ENCODE measurements at places on chromosomes 5 and 9.

- no peak for DNase-seq
Measured at GRCh38 chr9:123725389-123725788, 204.5 kb downstream of the DENND1A start.

DNA sequence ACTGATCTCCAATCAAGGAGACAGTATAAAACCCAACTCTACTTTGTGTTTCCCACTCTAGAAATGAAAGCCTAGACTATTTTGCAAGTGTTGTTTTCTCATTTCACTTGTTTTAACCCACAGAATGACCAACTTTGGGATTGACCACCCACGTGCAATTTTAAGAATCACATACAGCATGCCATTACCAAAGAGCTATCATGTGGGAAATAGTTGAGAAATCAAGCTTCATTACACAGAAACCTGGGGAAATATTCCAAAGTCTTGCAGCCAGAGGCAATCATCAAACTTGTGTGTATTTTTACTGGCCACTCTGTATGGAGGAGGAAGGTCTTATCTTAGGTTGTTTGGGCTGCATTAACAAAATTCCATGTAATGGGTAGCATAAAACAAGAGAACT, 451.4 kb upstream of the DAB2 start:
- no peak for DNase-seq

DNA sequence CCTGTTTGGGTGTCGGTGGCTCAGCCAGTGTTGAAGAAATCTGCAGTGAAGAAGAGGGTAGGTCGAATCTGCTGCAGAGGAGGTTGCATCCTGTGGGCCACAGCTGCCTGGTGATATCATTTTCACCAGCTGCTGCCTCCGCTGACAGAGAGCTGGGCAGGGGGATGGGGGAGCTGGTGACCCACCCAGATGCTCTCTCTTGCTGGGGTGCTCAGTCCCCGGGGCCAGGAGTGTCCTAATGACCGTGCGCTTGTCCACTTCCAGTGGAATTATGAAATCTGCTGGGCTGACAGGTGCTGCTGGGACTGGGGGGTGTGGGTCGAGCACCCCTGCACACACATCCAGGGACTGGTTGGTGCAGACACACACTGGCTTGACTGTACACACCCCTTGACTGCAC, 83.2 kb upstream of the IRX4 start:
- no peak for DNase-seq

DNA sequence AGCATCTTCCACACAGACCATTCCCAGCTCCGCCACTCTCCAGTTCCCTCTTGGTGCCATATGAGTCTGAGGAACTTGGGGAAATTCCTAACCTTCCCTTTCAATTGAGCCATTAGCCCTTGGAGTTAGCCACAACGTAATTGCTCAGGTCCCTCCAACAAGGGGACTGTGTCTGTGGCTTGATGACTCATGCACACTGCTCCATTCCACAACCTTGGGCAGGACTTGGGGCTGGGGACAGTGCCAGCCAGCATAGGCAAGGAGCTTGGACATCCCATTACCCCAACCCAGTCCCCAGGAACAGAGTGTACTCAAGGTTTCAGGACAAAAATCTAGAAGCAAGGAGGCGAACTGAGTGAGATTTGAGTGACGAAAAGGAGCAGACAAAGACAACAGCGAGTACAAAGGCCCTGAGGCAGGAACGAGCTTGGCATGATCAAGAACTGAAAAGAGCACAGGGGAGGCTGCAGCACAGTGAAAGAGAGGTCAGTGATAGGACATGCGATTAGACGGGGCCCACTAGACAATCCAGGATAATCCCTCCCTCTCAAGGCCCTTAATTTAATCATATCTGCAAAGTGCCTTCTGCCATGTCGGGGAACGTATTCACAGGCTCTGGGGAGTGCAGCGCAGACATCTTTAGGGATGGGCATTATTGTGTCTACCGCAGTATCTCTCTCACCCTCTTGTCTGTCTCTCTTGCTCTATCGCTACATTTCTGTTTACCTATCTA, 16.0 kb upstream of the JADE2 start:
- no peak for DNase-seq

DNA sequence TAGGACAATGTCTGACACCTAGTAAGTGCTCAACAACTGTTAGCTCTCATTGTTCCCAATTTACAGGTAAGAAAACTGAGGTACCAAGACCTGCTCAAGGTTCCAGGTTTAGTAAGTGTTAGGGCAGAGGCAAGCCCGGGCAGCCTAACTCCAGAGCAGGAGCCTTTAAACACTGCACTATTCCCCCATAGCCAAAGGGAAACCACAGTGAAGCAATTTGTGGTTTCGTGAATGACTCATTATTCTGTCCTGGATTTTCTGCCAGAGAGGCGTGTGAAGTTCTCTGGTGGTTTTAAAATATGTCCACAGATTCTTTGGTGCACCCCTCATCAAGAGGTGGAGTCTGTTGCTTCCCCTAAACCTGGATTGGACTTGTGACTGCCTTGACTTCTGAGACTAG, 1.0 kb upstream of the MCC start:
- peak; percentile 23 for DNase-seq

DNA sequence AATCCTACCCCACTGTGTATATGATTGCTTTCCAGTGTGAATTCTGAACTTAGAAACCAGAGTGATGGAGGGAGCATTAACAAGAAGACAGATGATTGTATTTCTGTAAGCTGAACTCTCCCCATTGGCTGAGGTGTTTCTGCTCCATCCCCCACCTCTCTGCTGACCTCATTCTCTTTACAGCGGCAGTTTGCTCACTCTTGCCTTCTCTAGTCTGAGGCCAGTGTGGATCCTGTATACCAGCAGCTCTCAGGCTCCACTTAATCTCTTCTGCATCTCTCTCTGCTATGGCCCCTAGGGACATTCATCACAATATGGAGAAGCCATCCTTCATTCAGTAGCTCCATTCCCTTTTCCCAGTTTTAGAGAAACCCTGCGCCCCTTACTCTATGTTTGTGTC, 358.8 kb downstream of the MAN2A1 start:
- DNase-seq = no peak

DNA sequence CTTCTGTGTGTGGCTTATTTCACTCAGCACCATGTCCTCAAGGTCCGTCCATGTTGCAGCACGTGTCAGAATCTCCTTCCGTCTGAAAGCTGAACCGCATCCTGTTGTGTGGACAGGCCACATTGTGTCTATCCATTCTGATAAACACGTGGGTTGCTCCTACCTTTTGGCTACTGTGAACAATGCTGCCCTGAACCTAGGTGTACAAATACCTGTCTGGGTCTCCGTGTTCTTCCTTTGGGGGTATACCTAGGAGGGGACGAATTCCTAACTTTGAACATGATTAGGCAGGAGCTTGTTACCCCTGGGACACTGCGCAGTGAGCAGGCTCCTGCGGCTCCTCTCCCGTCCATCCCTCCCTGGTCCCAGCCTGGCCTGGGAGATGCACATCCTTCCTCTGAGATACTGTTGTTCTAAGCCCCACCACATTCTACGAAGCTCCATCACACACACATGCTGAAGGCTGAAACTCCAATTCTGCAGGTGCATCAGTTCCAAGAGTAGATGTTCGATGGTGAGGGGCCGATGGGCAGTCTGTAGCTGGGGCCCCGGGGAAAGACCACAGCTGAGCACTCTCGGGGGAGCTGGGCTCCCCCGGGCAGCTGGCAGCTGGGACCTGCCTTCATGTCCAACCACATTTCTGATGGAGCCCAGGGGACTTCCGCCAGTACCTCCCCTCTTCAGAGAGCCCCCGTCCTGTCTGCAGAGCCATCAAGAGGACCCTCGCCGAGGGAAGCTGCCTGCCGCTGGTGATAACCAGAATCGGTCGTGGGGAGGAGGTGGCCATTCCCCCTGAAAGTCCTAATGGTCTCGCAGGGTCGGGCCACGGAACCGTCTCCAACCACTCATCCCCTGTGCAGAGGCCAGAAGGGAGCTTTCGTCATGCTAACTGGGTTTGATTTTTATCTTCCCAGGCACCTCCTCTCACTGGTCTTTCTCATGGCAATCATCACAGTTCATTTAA, 120.9 kb downstream of the COL23A1 start:
- DNase-seq = no peak

GRCh38 chr9:82117026-82117811, 128.6 kb downstream of the SPATA31D1 start:
- DNase-seq = no peak

- DNase-seq = no peak
Measured at GRCh38 chr5:87195104-87195591, 72.5 kb upstream of the RASA1 start.

GRCh38 chr5:138677782-138678181, 75.4 kb upstream of the CTNNA1 start:
- DNase-seq = no peak

- DNase-seq = no peak
Measured at GRCh38 chr9:3760031-3760430, 234.2 kb upstream of the RFX3 start.

DNA sequence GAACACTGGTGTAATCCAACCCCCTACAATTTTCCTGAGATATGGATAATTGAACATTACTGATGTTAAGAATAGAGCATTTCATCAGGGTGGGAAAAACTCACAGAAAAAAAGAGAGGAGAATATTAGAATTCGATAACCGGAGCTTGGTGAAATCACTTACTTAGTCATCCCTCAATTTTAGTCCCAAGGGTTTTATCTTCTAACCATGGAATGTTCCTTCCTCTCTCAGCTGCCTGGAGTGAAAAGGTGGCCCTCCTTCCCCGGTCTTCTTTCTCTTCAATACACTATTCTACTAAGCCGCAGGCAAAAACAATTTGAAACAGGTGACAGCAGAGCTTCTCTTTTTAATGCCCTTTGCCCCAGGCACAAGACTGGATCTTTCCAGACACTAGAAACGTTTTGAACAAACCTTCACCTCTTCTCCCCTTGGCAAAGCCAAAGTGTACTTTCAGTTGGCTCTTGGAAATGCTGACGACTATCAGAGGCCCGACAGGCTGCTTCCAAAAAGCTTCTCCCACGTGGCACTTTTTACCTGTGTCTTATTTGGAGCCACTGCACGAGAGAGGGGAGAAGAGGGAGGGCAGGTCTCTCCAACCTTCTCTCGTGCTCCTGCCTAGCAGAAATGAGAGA, 543.9 kb downstream of the TLE1 start:
- DNase-seq = no peak

GRCh38 chr5:87754009-87754757, 341.5 kb upstream of the CCNH start:
- no peak for DNase-seq

GRCh38 chr9:114299286-114300152, 23.4 kb upstream of the ORM1 start:
- no peak for DNase-seq

DNA sequence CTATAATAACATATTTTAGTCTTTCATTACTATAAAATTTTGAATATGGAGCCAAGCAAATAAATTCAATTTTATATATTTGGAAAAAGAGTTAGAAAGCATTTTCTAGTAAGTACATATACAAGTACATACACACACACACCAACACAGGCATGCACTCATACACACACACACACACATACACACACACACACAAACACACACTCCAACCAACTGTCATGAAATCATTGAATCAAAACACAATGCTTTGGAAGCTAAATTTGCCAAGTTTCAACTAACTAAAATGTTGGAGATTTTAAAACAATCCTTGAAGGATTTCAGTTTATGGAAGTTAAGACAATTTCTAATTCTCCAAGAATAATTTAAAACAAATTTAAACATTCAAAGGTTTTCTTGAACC, 283.2 kb downstream of the TAF11L14 start:
- DNase-seq = no peak
